Right renal pelvis (tissue), 4 donors: ENCODE measurements at places on chromosomes 5 and 9. TPM values are rescaled to one million over a fixed set of nuclear protein-coding genes. Genes with fewer than 3 reads are reported as not detected.

DNA sequence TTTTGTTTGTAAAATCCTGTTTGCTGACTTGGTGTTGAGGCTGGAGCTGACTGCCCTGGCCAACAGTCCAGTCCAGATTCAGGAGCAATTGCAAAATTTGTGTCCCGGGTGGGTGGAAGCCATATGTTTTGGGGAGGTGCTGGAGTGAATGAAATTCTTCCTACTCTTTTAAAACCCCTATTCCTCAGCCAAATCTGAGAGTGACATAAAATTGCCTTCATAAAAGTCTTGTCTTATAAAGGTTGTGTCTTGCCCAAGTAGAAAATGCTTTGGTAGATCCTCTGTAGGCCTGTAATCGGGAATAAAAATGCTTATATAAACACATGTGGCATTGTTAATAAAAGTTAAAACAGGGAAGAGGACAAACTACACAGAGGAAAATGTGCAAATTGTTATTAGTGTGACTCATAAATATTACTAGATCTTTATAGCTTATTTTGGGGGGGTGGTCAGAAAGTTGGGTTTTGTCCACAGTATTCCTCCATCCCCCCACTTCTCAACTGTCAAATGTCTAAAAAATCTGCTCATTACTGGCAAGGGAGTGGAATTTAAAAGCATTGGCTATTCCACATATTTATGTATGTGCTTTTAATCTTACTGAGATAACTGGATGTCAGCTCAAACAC lies 45.6 kb downstream of the NNT start:
- no peak for DNase-seq

GRCh38 chr9:72113056-72113455 lies 36.2 kb upstream of the GDA start:
- DNase-seq = no peak

IRX4 gene
- 0.50 TPM for polyA plus RNA-seq

GRCh38 chr5:396531-396961 lies 46.4 kb upstream of the EXOC3 start:
- DNase-seq = no peak

GRCh38 chr5:8685704-8686103 lies 816.8 kb downstream of the MTRR start:
- DNase-seq = no peak

DNA sequence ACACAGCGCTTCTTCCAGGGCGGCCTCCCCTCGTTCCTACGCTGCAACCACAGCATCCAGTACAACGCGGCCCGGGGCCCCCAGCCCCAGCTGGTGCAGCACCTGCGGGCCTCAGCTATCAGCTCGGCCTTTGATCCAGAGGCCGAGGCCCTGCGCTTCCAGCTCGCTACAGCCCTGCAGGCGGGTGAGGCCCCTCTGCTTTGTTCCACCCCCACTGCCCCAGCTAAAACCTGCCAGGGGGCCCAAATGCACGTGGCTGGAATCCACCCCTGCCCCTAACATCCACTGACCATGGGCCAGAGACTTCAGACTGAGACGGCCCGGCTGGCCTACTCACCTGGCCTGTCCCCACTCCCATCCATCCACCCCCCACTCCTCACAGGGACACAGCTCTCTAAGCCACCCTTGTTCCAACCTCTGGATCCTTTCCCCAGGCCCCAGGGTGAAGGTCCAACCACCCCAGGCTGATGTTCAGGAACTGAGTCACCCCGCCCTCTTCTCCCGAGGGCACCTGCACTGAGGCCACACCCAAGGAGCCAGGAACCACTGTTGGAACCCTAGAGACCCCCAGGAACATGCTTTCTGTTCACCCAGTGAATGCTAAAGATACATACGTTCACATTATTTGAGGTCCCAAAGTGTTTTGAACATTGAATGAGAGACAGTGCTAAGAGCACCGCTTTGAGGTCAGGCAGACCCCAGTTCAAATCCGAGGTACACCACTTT lies 18.9 kb upstream of the ASS1 start:
- DNase-seq = no peak

FSD1L gene
- polyA plus RNA-seq = 11.7 TPM

DNA sequence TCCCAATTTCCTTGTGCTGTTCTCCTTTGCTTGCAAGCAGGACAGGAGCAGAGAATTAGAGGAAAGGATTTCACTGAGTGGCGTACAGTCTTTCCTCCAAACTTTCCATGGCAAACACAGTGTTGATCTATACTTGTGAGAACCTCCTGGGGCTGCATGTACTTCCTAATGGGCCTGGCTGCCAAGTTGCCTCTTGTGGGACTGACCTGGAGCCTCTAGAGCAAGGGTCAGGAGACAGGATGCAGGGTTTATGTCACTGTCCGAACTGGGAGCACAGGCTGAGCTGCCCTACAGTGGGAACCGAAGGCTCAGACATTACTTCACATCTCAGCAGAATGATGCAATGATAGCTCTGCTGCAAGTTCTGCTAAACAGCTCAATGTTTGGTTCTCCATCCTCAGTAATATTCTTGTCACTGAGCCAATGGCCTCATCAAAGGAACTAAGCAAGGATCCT lies 102.3 kb downstream of the ENC1 start:
- no peak for DNase-seq

MXD3 gene
- polyA plus RNA-seq = 14.0 TPM

GRCh38 chr9:72150127-72150526 lies 887 bp downstream of the GDA start:
- DNase-seq = no peak

DNA sequence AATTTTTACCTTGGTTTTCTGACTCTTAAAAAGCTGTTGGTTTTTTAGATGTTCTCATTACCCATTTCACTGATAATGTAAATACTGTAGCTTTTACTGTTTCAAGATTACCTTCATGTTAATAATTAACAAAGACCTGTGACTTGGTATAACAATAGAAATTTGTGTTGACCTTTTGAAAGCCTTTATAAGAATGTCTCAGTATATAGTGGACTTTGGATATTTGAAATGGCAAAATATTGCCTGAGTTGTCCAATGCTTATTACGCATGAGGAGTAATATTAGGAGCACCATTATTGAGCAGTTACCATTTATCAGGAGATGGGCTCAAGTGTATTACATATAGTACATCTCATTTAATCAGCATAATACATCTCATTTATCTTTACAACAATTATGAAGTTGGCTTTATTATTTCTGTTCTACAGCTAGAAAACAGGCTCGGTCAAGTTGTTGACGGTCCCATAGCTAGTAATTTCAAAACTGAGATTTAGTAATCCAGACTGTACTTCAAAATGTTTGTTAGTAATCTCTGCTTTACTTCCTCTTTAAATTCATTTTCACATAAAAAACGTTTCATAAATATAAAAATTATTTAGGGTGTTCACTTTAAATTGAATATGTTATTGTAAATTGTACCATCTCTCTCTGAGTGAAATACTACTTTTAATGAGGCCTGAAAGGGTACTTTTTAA lies 50.7 kb upstream of the FKTN start:
- no peak for DNase-seq

DNA sequence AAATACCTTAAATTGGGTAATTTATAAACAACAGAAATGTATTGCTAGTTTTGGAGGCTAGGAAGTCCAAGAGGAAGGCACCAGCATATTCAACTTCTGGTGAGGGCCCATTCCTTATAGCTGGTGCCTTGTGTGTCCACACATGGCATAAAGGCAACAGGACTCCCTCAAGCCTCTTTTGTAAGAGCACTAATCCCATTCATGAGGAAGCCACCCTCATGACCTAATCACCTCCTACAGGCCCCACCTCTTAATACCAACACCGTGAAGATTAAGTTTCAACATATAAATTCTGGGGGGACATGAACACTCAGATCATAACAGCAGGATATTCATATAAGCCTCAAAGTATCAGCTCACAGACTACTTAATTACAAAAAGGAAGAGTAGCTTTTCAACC lies 4.0 kb upstream of the PLAC8L1 start:
- no peak for DNase-seq

GRCh38 chr5:109041317-109041716 lies 293.6 kb downstream of the FER start:
- no peak for DNase-seq

DNA sequence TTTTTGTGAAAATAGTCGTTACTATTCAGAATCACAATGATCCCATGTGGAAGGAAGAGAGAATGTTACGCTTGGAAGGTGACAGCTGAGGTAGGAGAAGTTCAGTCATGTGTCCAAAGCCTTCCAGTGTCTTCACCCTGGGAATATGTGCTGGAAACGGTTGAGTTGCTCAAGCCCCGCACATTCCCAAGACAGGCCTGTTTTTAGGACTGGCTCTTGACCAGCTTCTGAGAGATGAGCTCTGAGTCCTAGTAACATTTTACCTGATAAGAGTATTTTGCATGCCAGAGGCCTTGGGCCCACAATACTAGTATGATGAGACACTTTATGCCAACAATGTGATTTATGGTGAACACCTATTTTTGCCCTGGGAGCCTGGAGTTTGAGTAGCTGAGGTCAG lies 101.7 kb downstream of the LMNB1 start:
- DNase-seq = no peak

FYB1 gene
- polyA plus RNA-seq = 5.2 TPM

ALAD gene
- 42.5 TPM for polyA plus RNA-seq

TMEM252 gene
- polyA plus RNA-seq = 9.7 TPM

GRCh38 chr5:8788246-8788645 lies 757.6 kb downstream of the SEMA5A start:
- no peak for DNase-seq

- DNase-seq = no peak
Observed at GRCh38 chr9:86778761-86779160, 168.5 kb downstream of the GAS1 start.

GRCh38 chr5:179768326-179769085 lies 25.3 kb upstream of the LTC4S start:
- DNase-seq = no peak

DNA sequence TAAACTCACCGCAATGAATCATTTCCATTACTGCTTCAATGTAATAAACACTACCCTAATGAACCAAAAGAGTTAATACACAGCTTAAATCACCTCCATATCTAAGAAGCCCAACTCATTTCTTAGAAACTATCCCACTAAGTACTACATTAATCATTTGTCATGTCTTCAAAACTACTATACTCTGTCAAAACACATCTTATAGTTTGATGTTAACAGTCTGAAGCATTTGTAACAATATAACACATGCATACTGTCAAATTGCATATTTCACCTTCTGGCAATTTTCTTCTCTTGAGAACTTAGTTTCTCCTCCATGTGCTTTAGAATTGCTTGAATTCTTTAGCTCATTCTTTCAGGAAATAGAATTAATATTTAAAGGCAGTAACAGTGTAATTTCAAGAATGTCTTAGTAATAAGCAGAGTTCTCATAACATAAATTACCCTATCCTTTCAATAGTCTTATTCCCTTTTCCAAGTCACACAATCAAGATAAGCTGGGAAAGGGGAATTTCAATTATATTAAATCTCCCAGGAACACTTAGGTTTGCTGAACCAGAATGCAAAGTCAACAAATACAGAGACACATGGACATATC lies 199.7 kb downstream of the ATPSCKMT start:
- DNase-seq = no peak

GAS1 gene
- polyA plus RNA-seq = 56.7 TPM

SIT1 gene
- polyA plus RNA-seq = 0.43 TPM

DNA sequence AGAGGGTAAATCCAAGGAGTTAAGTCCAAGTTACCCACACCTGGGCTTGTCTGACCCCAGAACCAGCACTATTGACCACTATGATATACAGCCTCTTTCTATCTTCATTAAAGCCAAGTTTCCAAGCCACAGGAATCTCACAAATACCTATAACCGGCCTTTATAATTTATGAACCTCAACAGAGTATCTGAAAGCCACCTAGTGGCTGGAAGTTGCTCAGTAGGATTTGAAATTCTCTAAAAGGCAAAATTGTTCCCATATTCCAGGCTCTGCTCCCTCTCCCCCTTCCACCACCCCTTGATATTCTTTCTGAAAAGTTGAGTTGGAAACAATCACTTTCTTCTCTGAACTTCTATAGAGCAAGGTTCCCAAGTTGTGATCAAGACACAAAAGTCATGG lies 106.4 kb upstream of the GPR151 start:
- DNase-seq = no peak

UBE2QL1 gene
- polyA plus RNA-seq = 1.1 TPM

CCNO gene
- polyA plus RNA-seq = 7.9 TPM

GRCh38 chr5:54360925-54361662 lies 50.7 kb upstream of the ARL15 start:
- no peak for DNase-seq

P4HA2 gene
- polyA plus RNA-seq = 29.6 TPM

GRCh38 chr9:4020755-4021296 lies 279.0 kb downstream of the GLIS3 start:
- no peak for DNase-seq

PPP3R2 gene
- polyA plus RNA-seq = 0.06 TPM

RAB3C gene
- 2.5 TPM for polyA plus RNA-seq

- no peak for DNase-seq
Observed at GRCh38 chr5:81544351-81545018, 150.6 kb upstream of the ACOT12 start.

DNA sequence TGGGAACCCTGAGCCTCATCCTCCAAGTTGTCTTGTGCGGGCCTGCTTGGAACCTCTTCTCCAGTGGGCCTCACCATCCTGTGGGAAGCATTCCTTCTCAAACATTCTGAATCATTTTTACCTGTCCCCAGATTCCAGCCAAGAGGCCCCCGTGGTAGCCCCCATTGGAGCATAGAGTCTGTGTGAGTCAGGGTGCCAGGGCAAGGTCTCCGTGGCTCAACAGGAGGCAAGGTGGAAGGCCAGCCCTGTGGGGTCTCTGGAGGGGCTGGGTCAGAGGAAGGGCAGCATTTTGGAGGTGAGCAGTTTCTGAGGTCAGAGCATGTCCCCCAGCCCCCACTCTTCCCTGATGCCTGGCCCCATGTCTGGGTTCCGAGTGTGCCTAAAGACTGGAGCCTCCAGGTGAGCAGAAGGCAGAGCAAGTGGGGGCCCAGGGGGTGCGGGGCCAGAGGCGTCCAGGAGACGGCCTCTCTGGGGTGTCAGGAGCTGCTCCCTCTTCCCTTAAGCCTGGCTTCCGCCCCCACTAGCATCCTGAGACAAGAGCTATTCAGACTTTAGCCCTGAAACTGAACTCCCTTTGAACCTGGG lies 2.1 kb downstream of the CACNA1B start:
- DNase-seq = no peak

- no peak for DNase-seq
Observed at GRCh38 chr9:33988219-33988890, 60.3 kb downstream of the UBAP2 start.

- no peak for DNase-seq
Observed at GRCh38 chr9:76634356-76635054, 129.7 kb upstream of the PCA3 start.
